ENCODE measurements at places on chromosomes 4 and X.

DNA sequence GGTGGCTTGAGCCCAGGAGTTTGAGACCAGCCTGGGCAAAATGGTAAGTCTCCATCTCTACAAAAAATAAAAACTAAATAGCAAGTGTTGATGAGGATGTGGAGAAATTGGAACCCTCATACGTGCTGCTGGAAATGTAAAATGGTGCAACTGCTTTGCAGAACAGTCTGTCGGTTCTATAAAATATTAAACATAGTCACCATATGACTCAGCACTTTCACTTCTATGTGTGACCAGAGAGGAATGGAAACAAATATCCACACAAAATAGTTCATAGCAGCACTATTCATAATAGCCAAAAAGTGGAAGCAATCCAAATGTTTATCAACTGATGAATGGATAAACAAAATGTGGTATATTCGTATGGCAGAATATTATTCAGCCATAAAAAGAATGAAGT is 60.8 kb upstream of the FMR1 start:
- no peak for DNase-seq

DNA sequence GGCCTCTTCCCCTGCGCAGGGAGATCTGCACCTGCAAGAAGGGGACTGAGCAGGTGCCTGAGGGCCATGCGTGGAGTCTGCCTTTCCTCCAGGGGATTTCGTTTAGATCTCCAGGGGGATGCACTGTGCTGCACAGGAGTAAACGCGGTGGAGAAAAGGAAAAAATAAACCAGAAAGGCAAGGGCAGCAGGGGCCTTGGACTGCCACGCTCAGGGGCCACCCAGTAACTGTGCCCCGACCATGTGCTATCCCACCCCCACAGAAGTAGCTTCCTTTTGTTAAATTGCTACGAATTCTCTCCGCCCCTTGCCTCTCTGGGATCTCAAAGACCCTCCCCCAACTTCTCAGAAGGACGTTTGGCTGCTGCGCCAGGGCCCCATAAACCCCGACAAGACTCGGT is 17.2 kb upstream of the HMX1 start:
- no peak for DNase-seq

GRCh38 chr4:141686879-141687278 is 50.5 kb downstream of the IL15 start:
- no peak for DNase-seq

GRCh38 chr4:9942921-9943600 is 78.2 kb downstream of the SLC2A9 start:
- no peak for DNase-seq

DNA sequence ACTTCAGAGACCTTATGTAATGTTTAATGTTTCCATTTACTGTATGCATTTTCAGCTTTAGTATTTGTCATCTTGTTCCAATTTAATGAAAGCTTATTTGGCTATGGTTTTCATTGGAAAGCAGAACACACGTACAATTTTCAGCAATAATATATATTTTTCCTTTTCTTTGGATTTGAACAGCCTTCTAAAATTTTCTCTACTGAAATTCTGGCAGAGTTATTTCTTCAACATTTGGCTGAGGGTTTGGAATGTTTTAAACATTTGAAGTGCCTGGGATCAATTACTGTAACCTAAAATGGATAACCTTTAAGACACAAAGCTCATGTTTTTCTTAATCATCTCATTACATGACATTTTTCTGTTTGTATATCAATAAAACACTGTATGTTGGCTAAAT is 156.9 kb downstream of the TENM3 start:
- no peak for DNase-seq

DNA sequence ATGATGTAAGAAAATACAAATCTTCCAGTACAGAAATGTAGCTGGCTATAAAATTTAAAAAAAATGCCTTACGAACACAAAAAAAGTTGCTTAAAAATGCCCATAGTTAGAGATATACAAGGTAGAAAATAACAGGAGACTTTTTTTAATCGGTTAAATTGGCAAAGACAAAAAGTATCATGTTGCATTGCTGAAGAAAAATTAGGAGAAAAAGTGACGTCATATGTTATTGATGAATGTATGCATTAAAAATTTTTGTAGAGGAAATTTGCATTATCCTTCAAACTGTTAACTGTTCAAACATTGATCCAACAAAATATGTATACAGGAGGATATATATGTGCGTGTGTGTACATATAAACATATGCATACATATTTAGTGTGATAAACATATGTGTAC is 1634.4 kb upstream of the PCDH7 start:
- DNase-seq = no peak

- no peak for DNase-seq
Measured at GRCh38 chr4:99201690-99202089, 17.4 kb downstream of the ADH6 start.

DNA sequence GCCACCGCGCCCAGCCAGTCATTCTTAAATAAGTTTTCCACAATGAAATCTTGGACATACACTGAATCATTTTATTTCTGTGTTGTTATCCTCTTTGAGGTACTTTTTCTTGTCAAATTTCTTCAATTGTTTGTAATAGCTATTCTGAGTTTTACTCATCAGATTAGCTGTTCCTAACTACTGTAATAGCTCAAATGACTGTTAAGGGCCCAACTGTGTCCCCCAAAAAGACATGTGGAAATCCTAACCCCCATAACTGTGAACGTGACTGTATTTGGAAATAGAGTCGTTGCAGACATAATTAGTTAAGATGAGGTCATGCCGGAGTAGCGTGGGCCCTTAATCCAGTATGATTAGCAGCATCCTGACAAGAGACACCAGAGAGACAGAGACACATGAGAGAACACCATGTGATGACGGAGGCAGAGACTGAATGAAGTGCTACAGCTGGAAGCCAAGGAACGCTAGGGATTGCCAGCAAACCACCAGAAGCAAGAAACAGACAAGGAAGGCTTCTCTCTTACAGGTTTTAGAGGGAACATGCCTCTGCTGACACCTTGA is 22.9 kb downstream of the ACOT9 start:
- no peak for DNase-seq

GRCh38 chr4:104596189-104596588 is 101.5 kb upstream of the CXXC4 start:
- no peak for DNase-seq

DNA sequence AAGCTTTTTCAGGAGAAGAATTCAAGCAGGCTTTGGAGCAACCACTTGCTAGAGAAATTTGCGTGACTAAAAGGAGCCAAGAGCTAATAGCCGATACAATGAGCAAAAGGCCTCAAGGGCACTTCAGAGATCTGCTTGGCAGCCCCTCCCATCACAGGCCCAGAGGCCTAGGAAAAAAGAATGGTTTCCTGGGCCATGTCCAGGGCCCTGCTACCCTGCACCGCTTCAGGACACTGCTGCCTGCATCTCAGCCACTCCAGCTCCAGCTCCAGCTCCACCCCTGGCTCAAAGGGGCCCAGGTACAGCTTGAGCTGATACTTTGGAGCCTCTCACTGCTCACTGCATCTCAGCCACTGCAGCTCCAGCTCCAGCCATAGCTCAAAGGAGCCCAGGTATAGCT is 98.9 kb downstream of the FAM13A start:
- no peak for DNase-seq

DNA sequence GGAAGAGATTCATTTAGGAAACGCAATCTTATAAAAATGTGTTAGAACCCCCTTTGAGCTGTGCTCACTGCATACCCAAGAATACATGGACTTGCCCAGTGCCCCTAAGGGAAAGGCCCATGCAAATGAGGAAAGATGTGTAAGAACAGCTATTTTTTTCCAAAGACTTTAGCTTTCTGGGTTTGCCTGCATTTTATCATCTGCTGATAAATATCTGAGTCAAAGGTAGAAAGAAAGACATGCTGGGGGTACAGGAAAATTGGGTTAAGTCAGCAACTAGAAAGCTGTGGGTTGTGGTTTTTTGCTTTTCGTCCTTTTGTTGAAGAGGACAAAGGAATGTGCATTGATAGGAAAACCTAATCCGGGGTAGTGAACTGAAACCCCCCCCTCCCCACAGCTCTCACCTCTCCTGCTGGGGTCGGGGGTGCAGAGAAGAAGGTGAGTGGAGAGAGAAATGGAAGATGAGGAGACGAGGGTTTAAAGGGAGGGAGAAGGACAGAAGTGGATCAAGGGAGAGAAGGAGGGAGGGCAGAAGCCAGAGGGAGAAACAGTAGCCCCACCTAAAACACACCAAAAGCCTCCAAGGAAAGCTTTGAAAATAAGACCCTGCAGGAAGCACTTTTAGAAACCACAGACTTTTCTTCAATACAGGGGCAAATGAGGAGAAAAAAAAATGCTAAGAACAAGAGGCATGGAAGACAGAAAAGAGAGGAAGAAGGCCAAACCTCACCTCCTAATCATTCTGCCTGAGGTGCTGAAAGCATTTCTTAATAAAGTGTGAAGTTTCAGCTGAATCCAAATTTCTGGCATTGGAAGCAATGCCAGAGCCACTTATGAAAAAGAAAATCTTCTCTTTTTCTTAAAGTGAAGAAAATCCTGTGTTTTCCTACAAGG is 49.3 kb downstream of the KDR start:
- DNase-seq = no peak

DNA sequence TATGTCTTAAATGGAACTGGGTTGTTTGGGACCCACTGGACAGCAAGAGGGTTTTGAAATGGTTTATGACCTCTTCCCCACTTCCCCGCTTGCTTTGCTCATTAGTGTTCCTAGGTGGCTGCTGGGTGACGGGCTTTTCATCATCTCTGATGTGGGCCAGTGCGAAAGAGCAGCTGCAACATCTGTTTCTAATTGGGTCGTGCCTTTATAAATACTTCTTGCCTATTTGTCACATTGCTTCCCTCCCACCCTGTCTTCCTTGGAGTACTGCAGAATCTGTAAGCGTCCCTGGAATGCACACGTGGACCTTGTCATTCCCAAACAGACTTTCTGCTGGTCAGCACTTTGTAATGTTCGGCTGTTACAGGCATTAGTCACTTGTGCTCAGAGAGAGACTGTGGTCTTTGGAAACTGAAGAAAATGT is 35.2 kb downstream of the SEPTIN11 start:
- DNase-seq = no peak

GRCh38 chr4:82688091-82688795 is 110.4 kb downstream of the SCD5 start:
- no peak for DNase-seq

DNA sequence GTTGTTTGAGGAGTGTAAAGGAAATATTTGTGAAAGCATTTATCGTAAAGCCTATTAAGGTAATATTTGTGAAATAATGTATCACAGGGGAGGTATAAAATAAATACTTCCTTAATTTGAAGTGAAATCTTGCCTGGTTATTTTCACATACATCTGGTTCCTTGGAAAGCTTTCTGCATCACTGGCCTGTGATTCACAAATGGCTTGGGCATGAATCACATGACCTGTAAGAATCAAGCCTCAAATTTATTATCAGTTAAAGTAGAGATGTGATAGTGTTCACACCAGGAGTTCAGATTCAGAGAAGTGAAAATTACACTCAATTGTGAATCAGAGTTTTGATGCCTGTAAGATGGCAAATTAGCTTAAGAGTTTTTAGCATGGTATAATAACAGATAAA is 1911.4 kb downstream of the STIM2 start:
- DNase-seq = no peak

DNA sequence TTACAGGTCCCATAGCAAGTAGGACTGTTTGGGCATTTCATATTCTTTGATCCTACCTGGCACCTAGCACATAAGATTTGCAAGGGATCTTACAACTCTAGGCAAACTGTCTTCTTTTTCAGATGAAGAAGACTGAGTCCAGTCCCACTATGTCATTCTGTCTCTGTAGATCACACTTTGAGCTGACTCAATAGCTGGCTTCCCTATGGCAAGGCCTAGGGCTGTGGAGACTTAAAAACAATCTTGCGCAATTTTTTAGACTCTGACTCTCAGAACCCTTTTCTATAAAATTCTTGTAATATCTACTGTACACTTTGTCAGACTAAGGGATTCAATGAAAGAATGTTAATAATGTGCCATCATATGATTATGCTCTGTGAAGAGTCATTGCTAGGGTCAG is 26.7 kb downstream of the OTC start:
- no peak for DNase-seq

GRCh38 chr4:37717576-37717975 is 31.4 kb upstream of the RELL1 start:
- DNase-seq = no peak

- DNase-seq = no peak
Measured at GRCh38 chr4:188911707-188912106, 772.5 kb downstream of the TRIML1 start.

GRCh38 chr4:149838036-149838435 is 22.4 kb upstream of the IQCM start:
- DNase-seq = no peak

DNA sequence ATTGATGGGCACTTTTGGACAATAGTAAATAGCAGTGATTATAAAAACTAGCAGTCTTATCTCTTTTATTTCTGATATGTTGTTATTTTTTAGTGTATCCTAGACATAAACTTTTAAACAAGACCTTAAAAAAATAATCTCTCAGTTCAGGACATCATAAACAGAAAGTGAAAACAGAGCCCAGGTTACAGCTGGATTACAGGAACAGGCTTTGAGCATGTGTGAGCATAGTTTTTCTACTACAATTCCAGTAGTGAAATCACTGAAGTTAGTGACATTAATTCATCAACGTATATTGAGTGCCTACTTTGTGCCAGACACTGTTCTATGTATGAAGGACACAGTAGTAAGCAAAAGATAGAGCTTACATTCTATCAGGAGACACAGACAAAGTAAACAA is 16.9 kb downstream of the TRIM75 start:
- DNase-seq = no peak

GRCh38 chr4:69470561-69470960 is 25.1 kb downstream of the UGT2B4 start:
- DNase-seq = no peak

DNA sequence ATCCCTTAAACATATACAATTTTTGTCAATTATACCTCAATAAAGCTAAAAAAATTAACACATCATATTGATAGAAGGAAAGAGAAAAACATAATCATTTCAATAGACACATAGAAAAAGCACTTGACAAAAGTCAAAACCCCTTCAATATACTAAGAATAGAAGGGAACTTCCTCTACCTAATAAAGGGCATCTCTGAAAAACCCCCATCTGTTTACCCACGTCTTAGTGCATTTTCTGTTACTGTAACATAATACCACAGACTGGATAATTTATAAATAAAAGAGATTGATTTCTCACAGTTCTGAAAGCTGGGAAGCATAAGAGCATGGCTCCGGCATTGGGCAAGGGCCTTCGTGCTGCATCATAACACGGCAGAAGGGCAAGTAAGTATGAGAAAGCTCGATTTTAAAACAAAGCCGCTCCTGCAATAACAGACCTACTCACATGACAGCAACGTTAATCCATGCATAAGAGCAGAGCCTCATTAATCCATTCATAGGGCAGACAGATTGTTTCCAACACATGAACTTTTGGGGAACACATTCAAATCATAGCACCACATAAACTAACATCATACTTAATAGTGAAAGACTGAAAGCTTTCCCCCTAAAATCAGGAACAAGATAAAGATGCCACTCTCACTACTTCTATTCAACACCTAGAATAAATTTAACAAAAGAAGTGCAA is 15.7 kb downstream of the STEEP1 start:
- no peak for DNase-seq

GRCh38 chr4:167290678-167291077 is 56.4 kb upstream of the SPOCK3 start:
- DNase-seq = no peak

- DNase-seq = no peak
Measured at GRCh38 chr4:171812665-171813525, at the start of gene GALNTL6. Gene GALNTL6 (plus strand): TSS chr4:171813404.

GRCh38 chr4:6153874-6154273 is 46.5 kb downstream of the JAKMIP1 start:
- no peak for DNase-seq

- no peak for DNase-seq
Measured at GRCh38 chr4:90544532-90545045, 417.4 kb downstream of the CCSER1 start.

- DNase-seq = no peak
Measured at GRCh38 chr4:1178300-1179088, 6.1 kb upstream of the SPON2 start.

All from GM12892 (cell line).